Activated T-helper 1 cell treated with anti-CD3 and anti-CD28 coated beads, Interleukin-2, amount 50 U/mL, for 16 hours (primary cell): ENCODE measurements at places on chromosomes 2 and 18.

GRCh38 chr2:167510071-167510759 lies 621.9 kb downstream of the XIRP2 start:
- DNase-seq: no peak

DNA sequence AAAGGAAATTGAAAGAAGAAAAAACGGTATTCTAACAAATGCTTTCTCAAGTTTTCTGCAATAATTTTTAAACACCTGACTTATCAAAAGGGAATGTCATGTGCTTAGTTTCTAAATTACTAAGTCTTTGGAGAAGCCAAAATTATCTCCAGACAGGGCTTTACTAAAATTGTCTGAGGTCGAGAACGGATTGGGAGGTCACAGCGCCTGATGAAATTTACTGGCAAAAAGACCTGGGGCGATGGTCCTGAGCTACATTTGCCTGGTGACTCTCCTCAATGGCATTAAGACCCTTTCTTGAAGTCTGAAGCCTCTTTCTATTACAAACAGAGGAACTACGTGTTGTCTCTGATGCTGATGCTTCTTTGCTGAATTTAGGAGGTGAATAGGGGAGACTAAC lies 291.8 kb upstream of the SESTD1 start:
- DNase-seq: no peak

GRCh38 chr18:4035521-4035920 lies 419.6 kb downstream of the DLGAP1 start:
- DNase-seq: no peak

DNA sequence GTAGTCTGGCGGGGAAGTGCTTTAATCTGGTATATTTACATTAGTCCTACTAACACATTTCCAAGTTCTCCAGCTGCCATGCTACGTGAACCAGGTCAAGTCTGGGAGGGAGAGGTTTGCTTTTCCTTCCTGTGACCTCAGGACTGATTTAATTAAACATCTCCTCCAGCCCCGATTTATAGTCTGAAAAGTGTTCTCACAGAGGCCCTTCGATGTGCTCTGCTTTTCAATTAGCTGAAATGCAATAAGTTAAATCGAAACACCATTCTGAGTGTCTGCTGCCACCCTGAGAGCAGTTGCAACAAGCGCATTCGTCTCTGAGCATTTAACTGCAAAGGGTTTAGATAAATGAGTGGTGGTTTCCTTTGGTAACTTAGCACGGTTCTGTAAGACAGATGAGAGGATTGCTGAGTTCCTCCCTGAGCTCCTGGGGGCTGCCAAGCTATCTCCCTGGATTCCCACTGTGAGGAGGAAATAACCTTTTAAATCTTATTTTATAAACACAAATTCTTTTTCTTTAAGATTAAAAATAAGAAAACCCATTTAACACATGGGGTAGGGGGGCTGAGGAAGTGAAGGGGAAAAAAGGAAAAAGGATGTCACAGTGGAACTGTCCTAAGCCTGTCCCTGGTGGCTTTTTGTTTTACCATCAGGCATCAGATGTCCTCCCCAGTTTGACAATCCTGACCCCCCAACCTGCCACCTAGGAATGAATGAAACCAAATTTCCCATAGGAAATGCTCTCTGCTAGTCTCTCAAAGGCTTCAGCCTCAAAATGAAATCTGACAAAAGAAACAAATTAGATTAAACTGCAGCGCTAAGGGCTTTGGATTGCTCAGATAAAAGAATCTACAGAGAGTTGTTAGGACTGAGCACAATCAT lies 56.5 kb upstream of the CREB1 start:
- no peak for DNase-seq

DNA sequence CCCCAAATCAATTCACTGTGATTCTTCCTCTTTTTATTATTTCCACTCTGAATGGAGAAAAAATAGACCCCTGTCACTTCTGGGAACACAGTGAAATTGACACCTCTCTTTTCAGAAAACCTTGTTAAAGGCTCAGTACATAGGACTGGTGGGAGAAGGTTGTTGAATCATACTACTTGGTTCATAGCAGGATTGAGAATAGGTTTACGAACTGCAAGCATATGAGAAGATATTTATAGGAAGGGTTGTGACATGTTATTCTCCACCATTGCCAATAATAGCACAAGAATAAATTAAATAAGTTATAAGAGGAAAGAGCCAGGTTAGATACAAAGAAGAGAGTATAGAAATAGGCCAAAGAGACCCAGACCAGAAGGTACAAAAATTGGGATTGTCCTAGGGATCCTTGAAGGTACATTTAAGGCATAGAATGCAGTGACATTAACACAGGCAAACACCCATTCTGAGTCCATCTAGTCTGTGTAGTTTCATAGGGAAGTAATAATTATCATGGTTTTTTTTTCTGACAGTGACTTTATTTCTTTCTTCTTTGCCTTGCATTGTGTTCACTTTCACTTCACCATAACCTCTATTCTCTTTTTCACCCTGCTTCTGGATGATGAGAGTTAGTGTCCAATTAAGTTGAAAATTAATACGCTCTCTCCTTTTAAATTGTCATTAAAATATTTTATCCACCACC lies 21.8 kb upstream of the SERPINE2 start:
- DNase-seq: no peak

GRCh38 chr18:2707551-2708168 lies 52.1 kb downstream of the SMCHD1 start:
- DNase-seq: no peak

GRCh38 chr2:106122157-106122556 lies 71.9 kb downstream of the UXS1 start:
- DNase-seq: no peak

DNA sequence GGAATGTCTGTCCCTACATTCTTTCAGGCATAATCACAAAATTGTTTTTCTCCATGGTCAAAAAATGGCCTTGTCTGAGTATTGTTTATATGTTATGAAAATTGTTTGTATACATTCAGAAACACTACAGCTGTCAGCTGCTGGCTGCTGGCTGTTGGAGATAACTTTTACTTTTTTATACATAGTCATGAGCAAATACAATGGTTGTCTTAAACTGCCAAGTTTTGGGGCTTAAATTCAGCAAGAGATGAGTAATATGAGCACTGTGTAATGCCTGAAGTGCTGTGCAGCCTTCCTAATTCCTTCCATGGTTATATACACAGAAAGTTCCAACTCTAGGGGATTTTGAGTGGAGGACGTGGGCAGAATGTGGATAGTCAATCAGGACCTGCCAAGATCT lies 168.9 kb upstream of the RMP24 start:
- no peak for DNase-seq
